Fibroblast of the aortic adventitia (primary cell): ENCODE measurements at places on chromosomes 1 and 21. TPM values are rescaled to one million over a fixed set of nuclear protein-coding genes. Genes with fewer than 3 reads are reported as not detected.
A peak's percentile ranks its signal among the peaks of the same experiment; 100 is the strongest.

DNA sequence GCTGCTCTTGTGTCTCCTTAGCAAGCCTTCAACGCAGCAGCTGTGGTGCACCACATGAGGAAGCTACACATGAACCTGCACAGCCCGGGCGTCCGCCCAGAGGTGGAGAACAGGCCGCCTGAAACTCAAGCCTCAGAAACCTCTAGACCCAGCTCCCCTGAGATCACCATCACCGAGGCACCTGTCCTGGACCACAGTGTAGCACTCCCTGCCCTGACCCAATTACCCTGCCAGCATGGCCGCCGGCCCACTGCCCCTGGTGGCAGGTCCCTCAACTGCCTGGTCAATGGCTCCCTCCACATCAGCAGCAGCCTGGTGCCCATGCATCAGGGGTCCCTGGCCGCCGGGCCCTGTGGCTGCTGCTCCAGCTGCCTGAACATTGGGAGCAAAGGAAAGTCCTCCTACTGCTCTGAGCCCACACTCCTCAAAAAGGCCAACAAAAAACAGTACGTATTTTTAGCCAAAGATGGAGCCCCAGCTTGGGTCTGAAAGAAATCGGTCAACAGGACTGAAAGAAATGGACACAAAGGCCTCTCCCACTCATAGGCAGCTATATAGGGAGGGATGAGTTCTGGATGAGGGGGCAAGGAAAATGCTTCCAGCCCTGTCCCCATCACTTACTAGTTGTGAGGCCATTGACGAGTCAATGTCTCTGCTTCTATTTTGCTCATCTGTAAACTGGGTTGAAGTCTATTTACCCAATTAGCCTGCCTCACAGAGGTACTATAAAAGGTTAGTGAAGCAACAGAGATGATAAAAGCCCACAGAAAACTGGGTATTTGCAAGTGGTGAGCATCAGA lies 28.5 kb downstream of the CAMK1G start:
- DNase-seq, result no peak

The LAMC1 gene
- 564 and 789 TPM in 2 replicates for total RNA-seq

The LRRN2 gene
- 1.4 TPM in 1 of 2 replicates, not detected in the other for total RNA-seq

The GBP5 gene
- total RNA-seq, result under 0.01 TPM in 1 of 2 replicates, not detected in the other

The OR2M3 gene
- under 0.01 TPM in 1 of 2 replicates, not detected in the other for total RNA-seq

The RAP1GAP gene
- 0.08 and 0.09 TPM in 2 replicates for total RNA-seq

GRCh38 chr1:184513966-184514365 lies 127.1 kb downstream of the C1orf21 start:
- DNase-seq, result peak; percentile 69
